ENCODE measurements at places on chromosomes 12 and 14.

DNA sequence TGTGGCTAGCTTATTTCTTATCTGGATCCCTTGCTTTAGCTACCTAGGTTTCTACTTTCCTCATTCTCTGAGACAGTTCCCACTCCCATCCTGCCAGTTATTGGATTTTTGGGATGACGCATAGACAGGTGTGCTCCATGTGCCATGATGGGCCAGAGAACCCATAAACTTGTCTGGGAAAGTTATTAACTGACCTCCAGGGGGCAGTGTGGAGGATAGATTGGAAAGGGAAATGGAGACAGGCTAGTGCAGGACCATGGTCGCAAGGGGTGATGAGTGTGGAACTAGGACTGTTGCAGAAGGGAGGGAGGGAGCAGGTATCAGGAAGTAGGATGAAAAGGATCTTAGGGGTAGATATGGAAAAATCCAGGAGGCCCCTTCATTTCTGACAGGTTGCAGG is 80.3 kb downstream of the ESRRB start:
- no peak for DNase-seq

- DNase-seq: no peak
Measured at GRCh38 chr14:54338696-54339317, 58.0 kb upstream of the CDKN3 start.

- peak; percentile 83 for DNase-seq
Measured at GRCh38 chr12:52079576-52080402, at the start of gene SMIM41. Gene SMIM41 (plus strand): TSS chr12:52079704. CDS start chr12:52079780, 76 bp downstream.

DNA sequence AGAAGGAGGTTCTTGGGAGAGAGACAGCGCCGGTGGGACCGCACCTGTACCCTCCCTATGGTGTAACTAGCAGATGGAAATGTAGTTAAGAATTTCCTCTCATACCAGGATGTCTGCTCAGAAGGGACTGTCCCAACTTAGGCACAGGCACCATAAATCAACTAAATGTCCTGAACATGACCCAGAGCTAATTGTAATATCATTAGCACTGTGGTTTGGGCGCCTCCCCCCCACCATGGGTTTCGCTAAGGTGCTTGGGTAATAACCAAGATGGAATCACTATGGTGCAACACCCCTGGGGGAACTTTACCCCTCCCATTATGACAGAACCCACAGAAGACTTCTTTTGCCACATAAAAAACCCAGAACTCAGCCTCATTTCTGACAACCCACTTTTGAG is 15.9 kb downstream of the ZNF641 start:
- no peak for DNase-seq

- DNase-seq: no peak
Measured at GRCh38 chr12:13784504-13784903, 196.9 kb downstream of the GRIN2B start.

GRCh38 chr12:78208092-78208491 is 377.4 kb downstream of the NAV3 start:
- DNase-seq: no peak

DNA sequence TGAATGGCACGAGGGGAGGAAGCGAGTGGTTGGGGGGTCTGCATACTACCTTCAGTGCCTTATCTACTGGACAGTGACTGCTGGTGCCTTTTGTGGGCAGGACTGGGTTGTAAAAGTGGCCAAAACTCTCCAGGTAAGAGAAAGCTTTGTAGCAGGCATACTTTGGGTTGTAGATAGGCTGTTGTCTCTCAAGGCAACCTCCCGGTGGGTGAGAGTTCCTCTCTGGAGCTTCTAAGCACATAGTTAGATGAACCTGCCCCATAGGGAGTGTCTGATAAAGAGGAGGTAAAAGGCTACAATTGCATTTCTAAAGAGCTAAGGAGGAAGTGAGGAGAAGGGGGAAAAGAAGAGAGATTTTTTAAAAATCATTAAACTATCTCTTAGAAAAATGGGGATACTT is 4.2 kb upstream of the DAD1 start:
- no peak for DNase-seq
